Activated CD4-positive, alpha-beta memory T cell treated with anti-CD3 and anti-CD28 coated beads for 36 hours (primary cell): ENCODE measurements at places on chromosomes 11 and 22. TPM values are rescaled to one million over a fixed set of nuclear protein-coding genes. Genes with fewer than 3 reads are reported as not detected.

- peak; percentile 42 for DNase-seq
These were observed 423 bp downstream of the PEX16 start for GRCh38 chr11:45917286-45917622.

- no peak for DNase-seq
These were observed 54.1 kb upstream of the WT1 start for GRCh38 chr11:32489464-32489863.

GRCh38 chr11:21426931-21427330 is 757.5 kb downstream of the NELL1 start:
- no peak for DNase-seq

The SLC7A4 gene
- not detected for total RNA-seq
